Fibroblast of skin of right quadriceps (primary cell): ENCODE measurements at places on chromosomes 7 and 10.

DNA sequence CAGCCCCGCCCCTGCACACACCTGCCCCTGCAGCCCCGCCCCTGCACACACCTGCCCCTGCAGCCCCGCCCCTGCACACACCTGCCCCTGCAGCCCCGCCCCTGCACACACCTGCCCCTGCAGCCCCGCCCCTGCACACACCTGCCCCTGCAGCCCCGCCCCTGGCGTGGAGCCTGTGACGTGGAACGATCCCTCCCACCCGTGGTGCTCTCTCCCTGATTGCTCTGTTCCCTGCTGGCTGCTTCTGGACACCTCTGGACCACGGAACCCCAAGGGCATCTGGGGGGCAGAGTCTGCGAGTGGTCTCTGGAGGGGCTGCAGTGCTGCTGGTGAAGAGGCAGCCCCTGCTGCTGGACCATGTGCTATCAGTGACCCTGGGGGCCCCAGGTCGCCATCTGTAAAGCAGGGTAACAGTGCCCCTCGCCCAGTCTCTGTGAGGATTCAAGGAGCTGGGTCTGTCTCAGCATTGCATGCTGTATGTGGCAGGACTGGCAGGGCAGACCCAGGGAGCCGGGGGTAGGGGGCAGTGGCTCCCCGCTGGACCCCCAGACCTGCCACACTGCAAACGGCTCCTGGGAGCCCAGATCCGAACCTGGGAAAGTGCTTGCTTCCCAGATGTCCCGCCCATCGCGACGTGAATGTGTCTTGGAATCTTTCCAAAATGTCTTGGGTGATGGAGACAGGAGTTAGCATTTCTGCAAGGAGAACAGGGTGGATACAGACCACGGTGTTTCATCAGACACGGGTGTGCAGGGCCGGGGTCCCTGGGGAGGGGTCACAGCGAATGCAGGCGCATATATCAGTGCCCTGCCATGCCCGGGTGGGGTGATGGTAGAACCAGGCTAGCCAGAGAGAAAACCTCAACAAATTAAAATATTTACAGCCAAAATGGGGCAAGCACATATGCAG is 27.9 kb upstream of the NKX6-2 start:
- DNase-seq = no peak

DNA sequence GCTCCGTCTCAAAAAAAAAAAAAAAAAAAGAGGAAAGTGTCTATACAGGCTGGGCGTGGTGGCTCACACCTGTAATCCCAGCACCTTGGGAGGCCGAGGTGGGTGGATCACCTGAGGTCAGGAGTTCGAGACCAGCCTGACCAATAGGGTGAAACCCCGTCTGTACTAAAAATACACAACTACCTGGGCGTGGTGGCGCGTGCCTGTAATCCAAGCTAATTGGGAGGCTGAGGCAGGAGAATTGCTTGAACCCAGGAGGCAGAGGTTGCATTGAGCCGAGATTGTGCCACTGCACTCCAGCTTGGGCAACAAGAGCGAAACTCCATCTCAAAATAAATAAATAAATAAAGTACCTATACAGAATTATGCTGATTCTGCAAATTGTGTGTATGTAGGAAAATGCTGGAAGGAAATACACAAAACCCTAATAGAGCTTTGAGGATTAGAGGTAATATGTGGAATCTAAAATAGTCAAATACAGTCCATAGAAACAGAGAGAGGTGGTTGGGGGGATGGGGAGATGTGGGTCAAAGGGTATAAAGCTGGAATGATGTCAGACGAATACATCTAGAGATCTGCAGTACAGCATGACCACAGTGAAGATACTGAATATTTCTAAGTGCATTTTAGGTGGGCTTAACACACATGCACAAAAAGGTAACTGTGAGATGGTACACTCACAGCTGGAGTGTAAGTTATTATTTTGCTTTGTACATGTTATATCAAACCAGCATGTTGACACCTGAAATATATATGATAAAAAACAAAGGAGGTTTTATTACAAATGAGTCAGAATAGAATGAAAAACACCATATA is 174.5 kb upstream of the KLF14 start:
- no peak for DNase-seq

DNA sequence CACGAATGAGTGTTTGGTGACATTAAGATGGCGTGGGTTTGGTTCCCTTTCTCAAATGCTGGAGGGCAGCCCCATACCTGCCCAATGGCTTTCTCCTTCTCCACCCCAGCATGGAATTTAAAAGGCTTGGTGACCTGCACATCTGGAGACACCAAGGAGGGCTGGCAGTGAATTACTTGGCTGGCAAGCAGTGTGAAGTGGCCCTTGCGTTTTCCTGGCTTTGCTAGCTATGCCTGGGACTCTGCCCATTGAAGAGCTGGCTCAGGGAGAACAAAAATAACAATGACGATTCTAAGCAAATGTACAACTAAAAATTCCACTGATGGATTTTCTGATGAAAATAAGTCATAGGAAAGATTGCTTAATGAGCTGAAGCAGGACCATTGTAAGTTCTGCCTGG is 203.7 kb downstream of the CYP26A1 start:
- DNase-seq = no peak

DNA sequence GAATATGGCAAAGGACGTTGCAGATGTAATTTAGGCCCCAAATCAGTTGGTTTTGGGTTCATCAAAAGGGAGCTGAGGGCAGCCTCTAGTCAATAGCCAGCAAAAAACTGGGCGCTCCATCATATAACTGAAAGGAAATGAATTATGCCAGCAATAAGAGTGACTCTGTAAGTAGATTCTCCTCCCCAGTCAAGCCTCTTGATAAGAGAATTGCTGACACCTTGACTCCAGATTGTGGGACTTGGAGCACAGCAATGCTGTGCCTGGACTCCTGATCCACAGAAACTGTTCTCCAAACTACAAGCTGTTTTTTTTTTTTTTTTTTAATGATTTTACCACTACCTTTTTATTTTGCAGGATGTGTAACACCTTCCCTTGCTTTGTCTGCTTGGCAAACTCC is 25.5 kb downstream of the ZFAND4 start:
- no peak for DNase-seq

- no peak for DNase-seq
Observed at GRCh38 chr10:46550795-46551700, 5.4 kb downstream of the GPRIN2 start.

- DNase-seq = no peak
Observed at GRCh38 chr10:101856626-101857025, 13.0 kb upstream of the KCNIP2 start.

DNA sequence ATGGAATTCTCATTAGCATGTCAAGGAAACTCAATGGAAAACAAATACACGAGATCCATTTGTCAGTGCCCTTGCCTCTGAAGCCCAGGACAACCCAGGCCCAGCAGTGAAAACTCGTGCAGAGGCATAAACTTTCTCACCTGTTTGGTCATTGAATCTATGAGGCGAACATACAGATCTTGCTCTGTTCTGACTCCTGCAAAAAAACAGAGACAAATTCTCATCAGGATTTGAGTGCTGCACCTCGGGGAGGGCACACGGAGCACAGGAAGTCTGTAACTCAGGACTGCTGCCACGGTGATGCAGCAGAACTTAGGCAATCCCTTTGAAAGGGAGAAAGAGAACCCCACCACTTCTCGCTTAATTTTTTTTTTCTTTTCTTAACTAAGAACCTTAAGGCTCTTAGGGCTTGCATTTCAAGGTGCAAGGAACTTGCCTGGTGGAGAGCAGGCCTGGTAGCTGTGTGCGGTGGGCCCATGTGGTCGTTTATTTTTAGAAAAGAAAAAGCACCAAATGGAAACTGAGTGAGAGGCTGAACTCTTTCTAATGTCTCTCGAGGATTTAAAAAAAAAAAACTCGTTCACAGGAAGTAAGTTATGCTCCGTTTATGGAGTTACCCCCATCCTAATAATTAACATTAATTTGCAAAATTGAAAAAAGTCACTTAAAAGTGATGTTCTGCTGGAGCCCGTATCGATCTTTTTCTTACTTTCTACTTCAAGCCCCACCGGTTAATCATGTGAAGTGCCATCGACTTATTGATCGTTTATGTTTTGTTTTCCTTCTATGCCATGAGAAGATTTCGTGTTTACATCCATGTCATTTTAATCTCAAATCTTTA is 1.8 kb downstream of the EBF3 start:
- DNase-seq = peak; percentile 27

- peak; percentile 60 for DNase-seq
Observed at GRCh38 chr10:78196964-78197363, 163.3 kb downstream of the RPS24 start.

GRCh38 chr10:130936851-130937250 is 374.7 kb downstream of the TCERG1L start:
- peak; percentile 1 for DNase-seq

- peak; percentile 34 for DNase-seq
Observed at GRCh38 chr10:59585046-59585700, 124.5 kb downstream of the SLC16A9 start.

DNA sequence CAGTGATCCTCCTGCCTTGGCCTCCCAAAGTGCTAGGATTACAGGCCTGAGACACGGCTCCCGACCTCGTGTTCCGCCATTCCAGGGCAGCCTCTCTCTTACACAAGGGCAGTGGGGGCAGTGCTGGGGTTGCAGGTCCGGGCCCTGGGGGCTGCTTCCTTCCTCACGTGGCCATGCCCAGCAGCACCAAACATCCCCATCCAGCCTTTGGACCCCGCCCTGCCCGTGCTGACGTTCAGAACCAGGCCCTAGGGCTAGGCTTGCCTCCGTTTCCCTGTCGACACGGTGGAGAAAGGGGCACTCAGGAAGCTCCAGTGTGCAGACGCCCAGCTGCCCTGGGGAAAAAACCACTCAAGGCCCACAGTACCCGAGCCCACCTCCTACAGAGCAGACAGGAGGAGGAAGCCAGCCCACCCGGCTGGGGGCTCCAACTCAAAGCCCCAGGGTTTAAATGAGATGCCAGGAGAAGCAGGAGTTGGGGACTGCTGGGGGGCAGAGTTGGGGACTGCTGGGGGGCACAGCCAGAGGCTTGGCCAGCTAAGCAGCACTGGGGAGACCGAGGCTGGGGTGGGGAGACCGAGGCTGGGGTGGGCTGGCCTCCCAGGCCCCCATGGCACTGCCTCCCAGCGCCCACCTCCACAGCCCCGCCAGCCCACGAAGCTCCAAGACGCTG is 35.9 kb downstream of the ADAP1 start:
- DNase-seq = no peak

DNA sequence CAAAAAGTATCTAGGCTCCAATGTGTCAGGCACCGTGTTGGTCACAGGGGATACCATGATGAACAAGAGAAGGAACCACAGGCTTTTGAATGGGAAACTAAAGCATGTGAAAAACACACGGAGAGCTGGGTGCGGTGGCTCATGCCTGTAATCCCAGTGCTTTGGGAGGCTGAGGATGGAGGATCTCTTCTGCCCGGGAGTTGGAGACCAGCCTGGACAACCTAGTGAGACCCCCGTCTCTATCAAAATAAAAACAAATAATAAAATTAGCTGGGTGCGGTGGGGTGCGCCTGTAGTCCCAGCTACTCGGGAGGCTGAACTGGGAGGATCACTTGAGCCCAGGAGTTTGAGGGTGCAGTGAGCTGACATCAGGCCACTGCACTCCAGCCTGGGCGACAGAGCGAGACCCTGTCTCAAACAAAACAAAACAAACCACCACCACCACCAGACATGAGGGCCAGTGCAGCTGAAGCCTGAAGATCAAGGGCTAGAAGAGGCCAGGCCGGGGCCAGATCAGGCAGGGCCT is 611 bp upstream of the COPS6 start:
- no peak for DNase-seq

- DNase-seq = no peak
Observed at GRCh38 chr7:139560678-139561077, 37.2 kb downstream of the CLEC2L start.

- DNase-seq = peak; percentile 20
Observed at GRCh38 chr10:56346845-56347415, 14.1 kb downstream of the ZWINT start.
